ENCODE measurements at places on chromosomes 13 and 19. TPM values are rescaled to one million over a fixed set of nuclear protein-coding genes. Genes with fewer than 3 reads are reported as not detected.

PCDH9 gene
- 4.0 TPM for total RNA-seq

EFNA2 gene
- 0.98 TPM for total RNA-seq

TPM4 gene
- 59.9 TPM for total RNA-seq

MED4 gene
- 18.2 TPM for total RNA-seq

DNA sequence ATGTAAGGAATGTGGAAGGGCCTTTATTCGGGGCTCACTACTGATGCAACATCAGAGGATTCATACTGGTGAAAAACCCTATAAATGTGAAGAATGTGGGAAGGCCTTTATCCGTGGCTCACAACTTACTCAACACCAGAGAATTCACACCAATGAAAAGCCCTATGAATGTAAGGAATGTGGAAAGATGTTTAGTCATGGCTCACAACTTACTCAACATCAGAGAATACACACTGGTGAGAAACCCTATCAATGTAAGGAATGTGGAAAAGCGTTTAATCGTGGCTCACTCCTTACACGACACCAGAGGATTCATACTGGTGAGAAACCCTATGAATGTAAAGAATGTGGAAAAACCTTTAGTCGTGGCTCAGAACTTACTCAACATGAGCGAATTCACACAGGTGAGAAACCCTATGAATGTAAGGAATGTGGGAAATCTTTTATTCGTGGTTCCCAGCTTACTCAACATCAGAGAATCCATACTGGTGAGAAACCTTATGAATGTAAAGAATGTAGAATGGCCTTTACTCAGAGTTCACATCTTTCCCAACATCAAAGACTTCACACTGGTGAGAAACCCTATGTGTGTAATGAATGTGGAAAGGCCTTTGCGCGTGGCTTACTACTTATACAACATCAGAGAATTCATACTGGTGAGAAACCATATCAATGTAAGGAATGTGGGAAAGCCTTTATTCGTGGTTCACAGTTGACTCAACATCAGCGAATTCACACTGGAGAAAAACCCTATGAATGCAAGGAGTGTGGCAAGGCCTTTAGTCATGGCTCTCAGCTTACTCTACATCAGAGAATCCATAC is 44.3 kb downstream of the ZNF585A start:
- DNase-seq = no peak

DNA sequence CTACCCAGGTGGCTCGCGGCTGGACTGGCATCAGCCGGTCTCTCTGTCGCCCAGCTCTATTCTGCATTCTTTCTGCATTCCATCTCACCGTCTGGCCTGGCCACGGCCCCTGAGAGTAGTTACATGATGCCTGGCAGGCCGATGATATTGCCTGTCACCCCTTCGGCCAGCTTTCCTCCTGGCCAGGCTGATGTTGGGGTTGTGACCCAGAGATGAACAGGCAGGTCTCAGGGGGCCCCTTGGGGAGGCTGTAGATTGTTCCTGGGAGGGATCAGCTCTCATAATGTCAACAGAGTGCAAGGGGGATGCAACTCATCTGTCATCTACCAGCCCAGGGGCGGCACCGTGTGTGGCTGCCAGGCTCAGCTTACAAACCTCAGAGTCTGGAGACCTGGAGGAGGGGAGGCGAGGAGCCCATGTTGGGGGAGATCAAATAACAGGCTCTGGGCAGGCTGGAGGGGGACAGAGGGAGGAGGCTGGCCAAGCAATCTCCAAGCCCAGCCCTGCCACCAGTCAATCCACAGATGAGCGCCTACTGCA is 13.6 kb upstream of the FBXO17 start:
- DNase-seq = no peak

GRCh38 chr13:33103457-33103856 is 87.2 kb downstream of the KL start:
- no peak for DNase-seq

DNA sequence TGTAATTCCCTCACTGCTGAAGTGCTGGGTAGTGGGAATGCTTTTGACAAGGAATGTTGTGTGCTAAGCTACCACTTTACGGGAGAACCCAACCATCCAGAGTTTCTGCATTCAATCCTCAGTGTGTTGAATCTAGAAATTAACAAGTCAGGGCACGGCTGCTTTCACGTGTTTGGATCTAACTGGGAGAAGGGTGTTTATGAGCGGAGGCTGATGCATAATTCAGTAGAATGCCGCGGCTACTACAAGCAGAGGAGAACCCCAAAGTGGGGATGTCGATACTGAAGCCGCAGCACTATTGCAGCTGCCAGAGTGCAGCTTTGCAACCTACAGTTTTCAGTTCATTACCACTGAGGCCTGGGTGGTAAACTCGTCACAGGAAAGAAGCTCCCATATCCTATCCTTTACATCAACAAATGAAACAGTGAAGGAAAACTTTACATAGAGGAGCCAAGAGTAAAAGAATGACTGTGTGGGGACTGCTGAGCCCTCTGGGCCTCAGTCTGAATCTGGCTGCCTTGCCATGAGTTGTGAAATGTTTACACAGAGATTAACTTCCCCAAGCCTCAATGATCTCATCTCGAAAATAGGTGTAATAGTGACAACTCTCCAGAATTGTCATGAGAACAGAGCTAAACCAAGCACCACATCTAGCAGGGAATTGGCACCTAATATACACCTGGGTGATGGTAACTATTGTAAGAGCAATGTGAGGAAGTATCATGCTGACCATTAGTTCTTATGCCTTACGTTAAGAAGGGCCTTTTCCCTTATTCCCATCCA is 531.7 kb downstream of the MYO16 start:
- no peak for DNase-seq

GRCh38 chr13:30916991-30917390 is 10.9 kb downstream of the MEDAG start:
- DNase-seq = no peak

GRCh38 chr13:95298169-95298965 is 2.9 kb downstream of the ABCC4 start:
- DNase-seq = no peak

- DNase-seq = no peak
Observed at GRCh38 chr19:47723581-47723940, 10.3 kb downstream of the EHD2 start.

- no peak for DNase-seq
Observed at GRCh38 chr13:27972478-27972820, 3.3 kb upstream of the CDX2 start.

DNA sequence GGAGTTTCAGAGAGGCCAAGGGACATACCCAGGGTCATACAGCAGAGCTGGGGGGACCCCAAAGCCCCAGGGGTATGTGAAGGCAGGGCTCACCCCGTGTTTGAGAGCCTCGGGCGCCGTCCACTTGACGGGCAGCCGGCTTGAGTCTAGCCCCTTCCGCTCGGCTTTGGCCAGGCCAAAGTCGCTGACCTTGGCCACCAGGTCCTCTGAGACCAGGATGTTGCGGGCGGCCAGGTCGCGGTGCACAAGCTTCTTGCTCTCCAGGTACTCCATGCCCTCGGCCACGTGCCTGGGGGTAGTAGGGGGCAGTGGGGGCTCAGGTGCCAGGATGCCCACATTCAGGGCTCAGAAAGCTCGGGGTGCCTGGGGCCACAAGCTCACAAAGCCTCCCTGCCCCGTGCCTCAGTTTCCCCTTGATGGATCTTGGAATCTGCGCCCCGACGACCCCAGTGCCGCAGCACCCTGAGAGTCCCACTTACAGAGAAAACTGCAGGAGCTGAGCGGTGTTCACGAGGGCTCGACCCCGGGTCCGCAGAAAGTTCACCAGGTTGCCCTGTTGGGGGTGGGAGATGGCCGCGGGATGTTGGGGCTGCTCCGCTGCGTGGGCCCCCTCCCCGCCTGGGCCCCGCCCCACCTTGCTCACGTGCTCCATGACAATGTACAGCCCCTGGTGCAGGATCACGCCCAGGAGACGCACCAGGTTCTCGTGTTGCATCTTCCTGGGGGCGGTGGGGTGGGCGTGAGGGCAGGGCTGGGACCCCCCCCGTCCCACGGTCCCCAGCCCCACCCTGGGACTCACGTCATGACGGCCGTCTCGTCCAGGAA is 7.1 kb downstream of the MATK start:
- no peak for DNase-seq

DNA sequence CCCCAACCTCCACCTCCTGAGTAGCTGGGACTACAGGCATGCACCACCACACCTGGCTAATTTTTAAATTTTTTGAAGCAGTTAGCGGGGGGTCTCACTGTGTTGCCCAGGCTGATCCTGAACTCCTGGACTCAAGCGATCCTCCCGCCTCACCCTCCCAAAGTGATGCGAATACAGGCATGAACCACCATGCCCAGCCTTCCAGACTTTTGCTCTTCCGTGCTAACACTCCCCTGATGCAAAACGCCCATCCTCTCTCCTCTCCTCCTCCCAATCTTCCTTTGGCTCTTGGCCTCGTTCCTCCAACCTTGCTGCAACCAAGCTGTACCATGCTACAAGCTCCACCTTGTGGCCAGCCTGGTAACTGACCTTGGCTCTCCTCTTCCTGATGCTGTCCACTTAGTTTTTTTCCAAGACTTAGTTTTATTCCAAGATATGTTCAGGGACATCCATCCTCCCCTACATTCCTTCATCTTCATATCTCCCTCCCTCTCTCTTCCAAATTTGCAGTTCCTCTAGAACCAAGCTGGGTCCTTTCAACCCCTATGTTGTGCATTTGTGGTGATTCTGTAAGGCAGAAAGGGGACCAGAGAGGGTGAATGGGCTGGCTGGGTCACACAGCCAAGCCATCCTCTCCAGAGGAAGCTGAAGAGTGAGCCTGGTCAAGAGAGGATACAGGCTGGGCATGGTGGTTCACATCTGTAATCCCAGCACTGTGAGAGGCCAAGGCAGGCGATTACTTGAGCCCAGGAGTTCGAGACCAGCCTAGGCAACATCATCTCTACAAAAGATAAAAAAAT is 32.8 kb downstream of the TINCR start:
- DNase-seq = no peak

DNA sequence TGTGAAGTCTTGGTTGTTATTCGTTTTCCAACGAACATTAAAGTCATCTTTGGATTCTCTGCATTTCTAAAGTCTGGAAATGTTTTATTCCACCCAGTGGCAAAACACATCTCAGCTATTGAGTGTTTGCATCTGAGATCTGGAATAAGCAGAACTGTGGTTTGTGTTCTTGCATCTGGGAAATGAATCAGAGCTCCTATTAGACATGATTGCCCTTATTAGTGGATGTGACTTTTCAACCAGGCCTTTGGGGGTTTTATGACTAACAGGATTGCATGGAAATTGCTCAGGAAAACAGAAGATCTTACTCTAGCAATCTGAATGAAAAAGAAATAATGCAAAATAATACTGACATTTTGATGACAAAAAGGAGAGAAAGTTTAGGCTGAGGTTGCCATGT is 488.8 kb downstream of the IRS2 start:
- DNase-seq = no peak

GRCh38 chr13:92894447-92894846 is 332.2 kb upstream of the GPC6 start:
- no peak for DNase-seq

DNA sequence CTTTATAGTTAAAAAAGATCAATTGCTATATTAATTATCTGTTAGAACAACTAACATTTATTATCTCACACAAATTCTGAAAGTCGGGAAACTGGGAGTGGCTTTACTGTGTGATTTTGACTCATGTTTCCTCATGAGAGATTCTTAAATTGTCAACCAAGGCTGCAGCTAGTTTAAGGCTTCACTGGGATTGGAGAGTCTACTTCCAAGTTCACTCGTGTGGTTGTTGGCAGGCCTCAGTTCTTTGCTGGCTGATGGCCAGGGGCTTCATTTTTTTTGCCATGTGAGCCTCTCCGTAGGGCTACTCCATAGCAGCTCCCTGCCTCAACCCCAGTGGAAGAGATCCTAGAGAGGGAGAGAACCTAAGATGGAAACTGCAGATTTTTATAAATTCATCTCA is 24.5 kb upstream of the LPAR6 start:
- DNase-seq = no peak

Measured in liver (tissue), 10 donors.